ENCODE measurements at places on chromosomes 16 and 17.

DNA sequence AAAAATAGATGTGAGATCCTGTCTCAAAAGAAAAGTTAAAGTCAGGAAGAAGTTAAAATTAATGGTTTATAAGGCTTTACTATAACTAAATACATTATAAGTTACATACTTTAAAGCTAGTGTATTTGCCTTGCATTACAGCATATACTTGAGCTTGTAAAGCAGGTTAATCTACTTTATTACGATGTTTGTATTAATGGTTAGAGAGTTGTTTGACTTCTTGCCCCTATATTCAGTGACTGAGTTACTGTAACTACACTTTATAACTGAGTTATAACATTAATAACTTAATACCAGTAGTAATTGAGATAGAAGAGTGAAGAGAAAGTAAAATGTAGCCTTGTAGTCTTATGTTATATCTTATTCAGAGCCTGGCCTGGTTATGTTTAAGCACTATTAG, 22.9 kb downstream of the CLTC start:
- no peak for DNase-seq

DNA sequence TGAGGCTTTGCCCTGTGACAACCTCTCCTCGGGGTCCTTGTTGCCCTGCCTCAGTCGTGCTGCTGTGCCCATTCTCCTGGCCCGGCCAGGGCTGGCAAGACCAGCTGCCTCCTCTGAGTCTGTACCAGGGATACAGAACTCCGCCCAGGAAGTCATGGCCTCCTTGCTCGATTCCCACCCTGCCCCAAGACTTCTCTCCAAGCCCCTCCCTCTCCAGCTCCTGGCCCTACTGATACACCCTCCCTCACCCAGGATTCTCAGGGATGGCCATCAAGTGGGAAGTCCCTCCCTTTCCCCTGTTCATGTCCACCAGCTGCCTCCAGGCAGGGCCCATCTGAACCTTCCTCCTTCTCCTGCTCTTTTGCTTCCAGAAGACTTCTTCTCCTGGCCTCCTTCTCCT, 11.2 kb upstream of the TMEM208 start:
- DNase-seq: peak; percentile 31

DNA sequence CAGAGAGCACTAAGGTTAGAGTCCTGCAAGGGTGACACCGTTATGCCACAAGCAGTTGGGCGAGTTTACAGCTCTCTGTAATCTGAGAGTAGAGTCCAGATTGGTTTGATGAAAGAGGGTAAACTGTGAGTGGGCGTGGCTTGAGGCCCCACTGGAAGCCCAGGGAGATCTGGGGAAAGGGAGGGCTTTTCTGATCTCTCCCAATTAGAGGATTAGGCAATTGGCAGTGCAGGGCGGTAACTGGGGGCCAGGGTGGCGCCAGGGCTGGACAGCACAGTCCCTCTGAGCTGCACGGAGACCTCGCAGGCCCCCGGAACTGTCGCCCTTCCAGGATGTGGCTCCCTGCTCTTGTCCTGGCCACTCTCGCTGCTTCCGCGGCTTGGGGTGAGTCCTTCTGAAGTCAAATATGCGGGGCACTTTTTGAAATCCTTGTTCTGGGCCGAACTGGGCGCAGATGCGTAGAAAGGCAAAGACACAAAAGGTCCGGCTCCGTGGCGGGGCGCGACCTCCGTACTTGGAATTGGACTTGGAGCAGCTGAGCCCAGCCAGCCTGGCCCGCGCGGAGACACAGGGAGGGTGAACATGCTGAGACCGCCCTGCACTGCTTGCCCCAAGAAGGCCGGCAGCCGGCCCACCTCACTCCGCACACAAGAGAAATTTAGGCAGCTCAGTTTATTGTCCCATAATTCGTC, 72.4 kb downstream of the CES1 start:
- peak; percentile 9 for DNase-seq

DNA sequence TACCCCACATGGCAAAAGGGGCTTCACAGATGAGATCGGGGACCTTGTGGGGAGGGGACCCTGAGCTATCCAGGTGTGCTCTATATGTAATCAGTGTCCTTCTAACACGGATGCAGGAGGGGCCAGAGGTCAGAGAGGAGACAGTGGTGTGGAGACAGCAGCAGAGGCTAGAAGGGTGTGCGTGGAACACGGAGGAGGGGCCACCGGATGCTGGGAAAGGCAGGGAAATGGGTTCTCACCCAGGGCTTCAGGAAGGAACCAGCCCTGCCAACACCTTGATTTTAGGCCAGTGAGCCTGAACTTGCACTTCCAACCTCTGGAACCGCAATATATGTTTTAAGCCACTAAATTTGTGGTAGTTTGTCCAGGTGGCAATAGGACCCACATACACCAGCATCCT, 4.6 kb upstream of the SLC38A8 start:
- no peak for DNase-seq

- DNase-seq: peak; percentile 57
Observed at GRCh38 chr16:90031931-90032673, 12.8 kb upstream of the DBNDD1 start.

- no peak for DNase-seq
Observed at GRCh38 chr16:29146266-29146665, 161.4 kb downstream of the LAT start.

DNA sequence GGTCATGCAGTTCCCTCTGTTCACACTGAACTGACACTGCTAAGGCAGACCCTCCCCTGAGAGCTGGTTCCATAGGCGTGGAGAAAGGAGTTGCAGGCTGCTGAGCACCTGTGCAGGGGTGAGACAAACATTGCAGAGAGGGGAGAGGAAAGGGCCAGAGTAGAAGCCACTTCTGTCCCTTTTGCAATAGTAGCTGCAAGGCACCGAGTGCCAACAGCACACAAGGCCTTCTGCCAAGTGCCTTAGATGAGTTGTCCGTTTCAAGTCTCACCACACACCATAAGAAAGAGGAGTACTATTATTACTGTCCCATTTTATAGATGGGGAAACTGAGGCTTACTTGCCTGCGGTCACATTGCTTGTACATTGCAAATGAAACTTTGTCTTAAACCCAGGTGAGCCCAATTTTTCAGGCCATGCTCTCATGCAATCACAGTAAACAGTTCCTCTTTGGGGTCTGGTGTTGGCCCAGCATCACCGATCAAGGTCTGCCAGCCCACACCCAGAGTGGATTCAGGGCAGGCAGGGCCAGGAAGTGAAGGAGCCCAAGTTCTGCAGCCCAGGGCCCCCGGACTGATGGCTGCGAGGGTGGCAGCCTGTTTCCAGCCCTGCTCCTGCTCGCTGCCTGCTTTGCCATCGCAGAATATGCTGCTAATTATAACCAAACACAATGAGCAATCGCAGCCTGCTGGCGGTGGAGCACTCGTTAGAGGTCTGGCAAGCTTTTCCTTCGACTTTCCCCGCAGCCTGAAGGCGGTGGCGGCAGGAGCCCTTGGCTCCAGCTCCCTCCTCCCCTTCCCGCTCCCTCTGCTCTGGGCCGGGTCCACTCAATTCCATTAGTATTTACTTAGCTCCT, 36.8 kb upstream of the DYNLL2 start:
- DNase-seq: no peak

DNA sequence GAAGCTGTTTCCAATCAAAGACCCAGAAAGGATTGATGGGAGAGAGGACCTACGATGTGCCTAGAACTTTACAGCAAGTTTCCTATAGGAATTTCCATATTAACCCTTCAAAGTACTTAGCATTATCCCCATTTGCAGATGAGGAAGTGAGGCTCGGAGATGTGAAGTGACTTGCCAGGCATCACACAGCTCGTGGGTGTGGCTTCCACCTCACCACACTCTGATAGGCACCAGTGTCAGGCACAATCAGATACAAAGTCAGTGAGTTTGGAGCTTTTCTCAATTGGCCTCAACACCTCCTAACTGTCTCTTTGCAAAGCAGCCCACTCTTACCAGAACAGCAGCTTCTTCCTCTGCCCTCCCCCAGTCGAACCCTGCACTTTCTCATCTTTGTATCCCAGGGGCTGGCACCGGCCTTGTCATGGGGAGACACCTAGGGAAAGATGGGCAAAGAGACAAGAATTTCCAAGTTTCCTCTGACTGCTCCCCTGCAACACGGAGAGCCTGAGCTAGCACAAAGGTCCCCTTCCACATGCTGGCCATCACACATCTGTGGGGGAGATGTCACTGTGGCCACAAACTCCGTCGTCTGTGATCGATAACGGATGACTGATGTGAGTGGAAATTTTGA, 37.4 kb upstream of the CCL1 start:
- DNase-seq: no peak

DNA sequence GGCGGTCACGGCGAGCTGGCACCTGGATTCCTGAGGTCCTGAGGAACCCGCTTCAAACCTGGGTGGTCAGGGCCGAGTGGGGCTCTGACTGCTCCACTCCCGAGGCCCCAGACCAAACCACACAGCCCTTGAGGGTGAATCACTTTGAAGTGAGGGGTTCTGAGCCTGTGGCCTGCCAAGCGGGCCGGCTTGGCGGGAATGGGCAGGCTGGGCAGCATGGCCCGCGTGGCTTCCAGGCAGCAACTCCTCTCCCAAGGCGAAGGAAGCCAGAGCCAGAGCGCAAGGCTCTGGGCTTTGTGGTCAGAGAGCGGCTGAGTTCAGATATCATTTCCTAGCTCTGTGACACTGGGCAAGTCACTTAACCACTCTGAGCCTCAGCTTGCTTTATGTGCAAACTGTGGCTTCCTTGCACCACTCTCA, 42.7 kb downstream of the CMIP start:
- DNase-seq: no peak

- DNase-seq: peak; percentile 42
Observed at GRCh38 chr17:16352303-16352666, 984 bp downstream of the CENPV start.

- no peak for DNase-seq
Observed at GRCh38 chr17:6356562-6356961, 78.4 kb downstream of the AIPL1 start.

- no peak for DNase-seq
Observed at GRCh38 chr16:50314665-50315064, 48.3 kb downstream of the ADCY7 start.

Measured in EH (cell line).